Fibroblast of skin of abdomen (primary cell): ENCODE measurements at places on chromosomes 3 and 15.
A peak's percentile ranks its signal among the peaks of the same experiment; 100 is the strongest.

DNA sequence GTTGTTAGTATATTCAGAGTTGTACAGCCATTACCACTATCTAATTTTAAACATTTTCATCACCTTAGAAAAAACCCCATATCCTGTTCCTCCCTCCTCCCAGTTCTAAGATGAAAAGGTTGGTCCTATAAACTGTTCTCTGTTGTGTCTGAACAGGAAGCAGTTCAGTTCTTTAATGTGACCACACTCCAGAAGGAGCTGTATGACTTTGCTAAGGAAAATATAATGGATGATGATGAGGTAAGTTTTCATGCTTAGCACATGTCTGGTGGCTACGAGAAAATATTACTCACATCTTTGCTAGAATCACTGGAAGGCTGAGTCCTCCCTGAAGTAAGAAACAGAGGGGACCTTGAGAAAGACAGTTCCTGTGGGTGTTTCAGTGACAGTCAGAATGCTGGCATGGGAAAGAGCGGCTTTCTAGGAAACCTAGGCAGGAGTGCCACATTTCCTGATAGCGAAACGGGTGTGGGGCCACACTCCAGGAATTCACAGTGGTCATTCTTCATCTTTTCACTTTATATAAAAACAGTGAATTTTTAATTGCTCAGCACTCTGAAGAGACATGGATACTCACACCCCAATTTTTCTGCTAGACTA is 20.3 kb downstream of the CRTAP start:
- DNase-seq = peak; percentile 48

- peak; percentile 95 for DNase-seq
Observed at GRCh38 chr3:99534951-99535704, 103.3 kb upstream of the COL8A1 start.

DNA sequence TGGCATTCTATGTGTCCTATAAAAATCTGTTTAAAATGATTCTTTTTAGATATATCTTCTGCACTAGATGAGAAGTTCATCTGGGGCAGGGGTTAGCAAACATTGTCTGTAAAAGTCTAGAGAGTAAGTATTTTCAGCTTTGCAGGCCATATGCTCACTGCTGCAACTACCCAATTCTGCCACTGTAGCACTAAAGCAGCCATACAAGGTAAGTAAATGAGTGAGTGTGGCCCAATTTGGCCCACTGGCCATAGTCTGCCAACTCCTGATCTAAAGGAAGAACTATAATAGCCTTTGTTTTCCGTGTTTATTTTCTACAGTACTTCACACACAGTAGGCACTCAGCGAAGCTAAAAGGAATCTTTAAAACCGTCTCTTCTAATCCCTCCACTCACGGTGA is 42.3 kb downstream of the DLG1 start:
- DNase-seq = no peak

GRCh38 chr3:111081008-111081545 is 9.5 kb downstream of the NECTIN3 start:
- peak; percentile 64 for DNase-seq

DNA sequence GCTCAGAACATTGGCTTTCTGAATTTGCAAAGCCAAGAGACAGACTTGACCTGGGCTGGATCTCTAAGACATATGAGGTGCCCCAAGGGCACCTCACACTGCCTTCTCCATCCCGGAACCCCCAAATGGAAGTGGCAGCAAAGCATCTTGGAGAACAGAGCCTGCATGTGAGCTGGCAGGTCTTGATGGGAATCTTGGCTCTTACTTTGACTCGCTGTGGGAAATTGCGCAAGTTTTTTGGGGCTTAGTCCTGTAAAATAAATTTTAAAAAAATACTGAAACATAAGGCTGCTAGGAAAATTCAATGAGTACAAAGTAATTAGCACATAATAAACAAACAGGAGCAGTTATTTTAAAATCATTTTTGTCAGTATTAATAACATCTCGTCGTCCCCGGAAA is 13.7 kb upstream of the SEC22A start:
- no peak for DNase-seq

DNA sequence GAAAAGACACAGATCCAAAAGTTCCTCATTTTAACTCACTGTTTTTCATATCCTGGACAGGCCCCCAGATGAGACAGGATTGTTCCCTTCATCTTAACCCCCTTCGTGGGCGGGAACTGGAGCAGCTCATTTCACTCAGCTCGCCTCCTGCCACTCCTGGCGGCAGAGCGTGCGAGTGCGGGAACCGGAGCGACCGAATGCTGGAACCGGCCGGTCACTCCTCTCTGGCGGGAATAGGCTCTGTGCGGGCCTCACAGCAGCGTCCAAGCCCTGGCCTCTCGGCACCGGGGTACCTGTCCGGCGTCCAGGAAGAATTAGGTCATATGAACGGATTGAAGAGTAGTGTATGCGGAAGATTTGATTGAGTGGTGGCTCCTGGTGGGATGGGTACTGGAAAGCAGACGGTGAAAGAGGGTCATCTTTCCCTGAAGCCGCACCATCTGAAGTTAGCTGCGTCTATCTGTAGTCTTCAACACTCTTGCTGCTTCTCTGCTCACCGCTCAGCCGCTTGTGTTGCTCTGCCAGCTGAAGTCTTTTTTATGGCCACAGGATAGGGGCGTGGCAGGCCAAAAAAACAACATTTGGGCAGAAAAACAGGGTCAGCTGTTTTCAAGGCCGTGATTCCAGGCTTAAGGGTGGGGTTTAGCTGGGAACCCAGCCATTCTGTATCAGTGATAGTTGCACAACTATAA is 42.3 kb upstream of the FXR1 start:
- no peak for DNase-seq

DNA sequence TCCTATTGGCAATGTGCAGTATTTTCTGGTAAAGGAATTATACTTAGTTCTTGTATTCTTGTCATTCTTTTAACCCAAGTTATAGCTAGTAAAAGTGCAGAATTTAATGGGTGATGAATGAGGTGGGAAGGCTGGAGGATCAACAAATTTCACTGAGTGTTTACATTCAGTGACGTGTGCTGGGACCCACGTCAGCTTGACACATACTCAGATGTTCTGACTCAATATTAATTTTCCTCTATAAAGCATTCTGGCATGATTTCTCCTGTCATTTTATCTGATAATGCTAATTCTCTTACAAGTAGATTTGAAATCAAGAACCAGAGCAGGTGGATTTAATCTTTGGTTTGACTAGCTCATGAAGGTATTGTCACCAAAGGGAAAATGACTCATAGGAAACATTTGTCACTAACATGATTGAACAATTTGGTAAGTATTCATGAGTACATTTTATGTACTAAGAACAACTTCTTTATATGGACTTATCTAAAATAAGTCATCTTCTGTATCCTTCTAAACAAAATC is 71.0 kb upstream of the SYNPR start:
- DNase-seq = peak; percentile 28
